ENCODE measurements at places on chromosomes 2 and 18.

DNA sequence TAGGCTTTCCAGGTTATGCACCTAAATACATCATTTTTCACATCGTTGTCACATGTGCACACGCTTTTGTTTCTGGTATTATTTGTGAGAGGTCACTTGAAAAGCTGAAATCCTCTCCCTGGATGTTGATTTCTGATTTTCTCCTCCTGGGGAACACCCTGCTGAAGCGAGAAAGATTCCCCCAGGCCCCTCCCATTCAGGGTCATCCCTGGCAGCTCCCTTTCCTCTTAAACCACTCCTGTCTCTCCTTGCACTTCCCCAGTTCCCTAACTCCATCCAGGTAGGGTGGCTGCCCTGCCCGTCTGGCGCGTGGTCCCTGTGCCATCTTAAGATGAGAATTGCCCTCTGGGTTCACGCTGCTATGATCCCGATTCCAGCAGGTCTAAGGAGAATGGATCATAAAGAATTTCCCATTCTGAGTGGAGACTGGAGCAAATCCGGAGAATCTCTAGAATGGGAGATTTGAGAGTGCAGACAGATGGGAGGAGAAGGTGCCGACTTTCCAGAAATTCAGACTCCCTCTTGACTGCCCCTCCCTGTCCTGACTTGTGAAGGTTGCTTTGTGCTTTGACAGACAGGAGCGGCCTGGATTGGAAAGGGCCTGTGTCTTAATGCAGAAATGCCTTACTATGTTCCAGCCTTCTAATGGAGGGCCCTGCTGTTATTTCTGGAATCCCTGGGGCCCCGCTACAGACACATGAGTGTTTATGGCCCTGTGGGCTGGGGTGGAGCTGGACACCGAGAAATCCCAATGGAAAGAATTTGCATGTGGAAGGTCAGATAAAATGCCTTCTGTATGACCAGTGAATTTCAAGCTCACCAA, 1.3 kb upstream of the YWHAQ start:
- no peak for DNase-seq

DNA sequence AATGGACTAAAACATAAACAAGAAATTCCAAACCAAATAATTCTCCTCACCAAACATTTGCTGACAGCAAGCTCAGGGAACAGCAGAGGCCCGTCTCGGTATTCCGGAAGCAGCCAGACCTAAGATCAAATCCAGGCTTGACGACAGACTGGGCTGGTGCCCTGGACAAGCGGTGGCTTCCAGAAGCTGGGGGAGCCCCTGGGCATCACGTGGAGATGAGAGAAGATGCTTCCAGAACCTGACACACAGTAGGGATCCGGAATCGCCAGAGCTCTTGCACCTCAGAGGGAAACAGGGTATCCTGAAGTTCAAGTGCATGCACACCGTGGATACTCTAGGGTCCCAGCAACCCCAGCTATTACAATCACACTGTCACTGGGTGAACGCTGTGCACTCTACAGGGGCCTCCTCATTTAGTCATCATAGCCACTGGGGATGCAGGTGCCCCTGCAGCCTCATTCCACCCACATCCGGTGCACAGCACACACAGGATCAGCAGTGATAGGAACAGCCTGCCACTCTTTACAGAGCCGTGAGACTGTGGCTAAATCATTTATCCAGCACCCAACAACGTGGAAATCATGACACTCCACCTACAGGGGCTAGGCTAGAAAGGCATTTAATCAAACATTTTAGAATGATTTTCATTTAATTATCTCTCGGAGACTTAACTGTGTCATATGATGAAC, 102.6 kb downstream of the HDAC4 start:
- DNase-seq = peak; percentile 79

- peak; percentile 77 for DNase-seq
These were observed 21.3 kb downstream of the NOL10 start for GRCh38 chr2:10668402-10669012.

GRCh38 chr2:47049502-47049901, 105.6 kb downstream of the STPG4 start:
- DNase-seq = no peak

DNA sequence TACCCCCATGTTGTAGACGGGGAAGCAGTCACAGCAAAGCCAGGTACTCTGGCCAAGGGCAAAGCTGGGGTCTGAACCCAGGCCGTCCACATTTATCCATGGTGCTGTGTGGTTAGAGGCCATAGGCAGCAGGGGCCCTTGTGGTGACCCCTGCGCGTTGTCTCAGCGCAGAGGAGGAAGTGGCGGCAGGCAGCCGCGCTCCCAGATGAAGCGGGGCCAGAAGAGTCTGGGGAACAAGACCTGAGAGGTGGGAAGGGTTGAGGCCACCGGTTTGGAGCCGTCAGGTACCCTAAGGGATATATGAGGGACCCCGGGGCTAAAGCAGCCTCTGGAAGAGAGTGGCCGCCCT, 770 bp downstream of the ZNF396 start:
- peak; percentile 28 for DNase-seq

GRCh38 chr2:197042739-197043196, 116.3 kb upstream of the PGAP1 start:
- DNase-seq = no peak

Measured in CD4-positive, alpha-beta T cell treated with Interleukin-10 for 1 hour (primary cell).